ENCODE measurements at places on chromosomes 5 and 9. TPM values are rescaled to one million over a fixed set of nuclear protein-coding genes. Genes with fewer than 3 reads are reported as not detected.

CYLC2 gene
- not detected for total RNA-seq

HK3 gene
- total RNA-seq, result 0.61 TPM

SNCAIP gene
- 41.9 TPM for total RNA-seq

SPINK13 gene
- total RNA-seq, result 2.2 TPM

GRCh38 chr5:178196986-178197385 is 7.3 kb upstream of the HNRNPAB start:
- H3K36me3 ChIP-seq, result no peaks in the 10 kb centered on the region
- no peak overlapping the region for H3K27ac ChIP-seq
- no peak overlapping the region for H3K4me3 ChIP-seq
- no peak for DNase-seq
- no peaks in the 10 kb centered on the region for H3K27me3 ChIP-seq

DNA sequence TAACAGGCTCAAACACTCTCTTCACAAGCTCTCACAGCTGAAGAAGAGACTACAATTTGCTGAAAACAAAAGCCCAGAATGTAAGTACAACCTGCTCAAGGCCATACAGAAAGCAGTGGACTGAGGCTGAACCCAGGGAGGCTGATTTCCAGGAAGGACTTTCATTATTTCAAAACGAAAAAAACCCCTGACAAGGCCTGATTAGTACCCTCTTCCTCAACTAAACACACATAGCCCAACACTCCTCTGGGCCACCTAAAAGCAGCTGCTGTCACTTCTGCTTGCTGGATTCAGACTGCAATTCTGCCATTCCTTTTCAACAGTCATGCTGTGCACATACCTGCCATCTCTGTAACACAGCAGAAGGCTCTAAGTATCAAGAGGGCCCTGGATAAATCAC is 18.2 kb downstream of the NRG2 start:
- H3K27me3 ChIP-seq, result no peaks in the 10 kb centered on the region
- peaks cover 13% of the 10 kb centered on the region for H3K4me1 ChIP-seq
- H3K27ac ChIP-seq, result peak overlapping the region; percentile 36
- H3K4me3 ChIP-seq, result no peak overlapping the region
- no peaks in the 10 kb centered on the region for H3K36me3 ChIP-seq

GRCh38 chr9:125991886-125992529 is 244.8 kb downstream of the PBX3 start:
- no peak overlapping the region for H3K4me3 ChIP-seq
- no peak for DNase-seq
- H3K4me1 ChIP-seq, result no peaks in the 10 kb centered on the region
- no peak overlapping the region for H3K27ac ChIP-seq
- H3K36me3 ChIP-seq, result no peaks in the 10 kb centered on the region

DNA sequence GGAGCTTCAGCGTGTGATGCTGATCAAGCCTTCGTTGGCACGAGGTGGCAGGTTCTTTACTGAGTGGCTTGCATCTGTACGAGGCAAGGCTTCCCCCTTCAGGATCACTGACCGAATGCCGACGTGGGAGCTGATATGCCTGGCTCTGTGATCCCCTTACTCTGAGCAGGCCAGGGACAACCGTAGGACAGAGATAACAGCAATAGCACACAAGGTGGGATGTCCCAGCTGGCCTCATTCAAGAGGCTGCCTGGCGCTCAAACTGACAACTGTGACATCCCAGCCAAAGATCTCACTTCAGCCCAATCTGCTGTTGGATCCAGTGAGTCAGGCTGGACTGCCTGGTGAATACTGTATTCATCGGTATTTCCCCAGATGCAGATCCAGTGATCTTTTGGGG is 199.4 kb upstream of the PANK3 start:
- DNase-seq, result no peak
- no peaks in the 10 kb centered on the region for H3K27me3 ChIP-seq

DNA sequence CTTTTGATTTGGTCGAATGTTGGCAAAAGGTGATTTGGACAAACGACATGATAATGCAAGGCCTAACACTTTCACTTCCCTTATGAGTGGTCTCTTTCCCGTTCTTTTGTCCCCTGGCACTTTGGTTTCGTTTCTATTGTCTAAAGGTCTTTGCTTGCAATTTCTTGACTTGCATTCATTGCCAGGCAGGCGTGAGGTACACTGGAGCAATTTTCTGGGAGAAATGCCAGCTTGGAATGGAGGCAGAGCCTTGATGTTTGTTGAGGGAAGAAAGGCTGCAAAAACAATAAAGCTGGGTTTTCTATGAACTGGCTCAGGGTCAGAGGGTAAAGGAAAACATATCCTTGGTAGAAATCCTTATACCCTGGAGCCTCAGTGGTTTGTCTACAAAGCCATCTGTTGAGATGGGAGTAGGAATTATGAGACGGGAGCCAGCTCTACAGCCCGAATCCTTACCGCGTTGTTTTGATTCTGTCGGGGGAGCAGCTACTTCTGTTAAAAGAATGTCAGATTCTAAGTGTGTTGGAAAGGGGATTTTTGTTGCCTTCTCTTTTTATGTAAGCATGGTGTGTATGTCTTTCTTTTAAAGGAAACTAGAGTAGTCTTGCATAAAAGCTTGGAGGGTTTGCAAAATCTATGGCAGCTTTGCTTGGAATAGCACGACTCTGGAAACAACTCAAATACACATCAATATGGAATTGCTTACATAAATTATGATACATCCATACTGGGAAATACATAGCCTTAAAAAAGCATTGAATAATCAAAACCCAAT is 158.9 kb downstream of the RMI1 start:
- no peaks in the 10 kb centered on the region for H3K36me3 ChIP-seq
- H3K27me3 ChIP-seq, result no peaks in the 10 kb centered on the region
- no peak overlapping the region for H3K4me3 ChIP-seq
- H3K4me1 ChIP-seq, result peaks cover 5% of the 10 kb centered on the region
- DNase-seq, result peak; percentile 59

GRCh38 chr9:136936645-136937170 is 7.8 kb downstream of the FBXW5 start:
- H3K27ac ChIP-seq, result no peak overlapping the region
- DNase-seq, result no peak
- H3K27me3 ChIP-seq, result no peaks in the 10 kb centered on the region
- no peaks in the 10 kb centered on the region for H3K36me3 ChIP-seq
- no peaks in the 10 kb centered on the region for H3K4me1 ChIP-seq
- no peak overlapping the region for H3K4me3 ChIP-seq

DNA sequence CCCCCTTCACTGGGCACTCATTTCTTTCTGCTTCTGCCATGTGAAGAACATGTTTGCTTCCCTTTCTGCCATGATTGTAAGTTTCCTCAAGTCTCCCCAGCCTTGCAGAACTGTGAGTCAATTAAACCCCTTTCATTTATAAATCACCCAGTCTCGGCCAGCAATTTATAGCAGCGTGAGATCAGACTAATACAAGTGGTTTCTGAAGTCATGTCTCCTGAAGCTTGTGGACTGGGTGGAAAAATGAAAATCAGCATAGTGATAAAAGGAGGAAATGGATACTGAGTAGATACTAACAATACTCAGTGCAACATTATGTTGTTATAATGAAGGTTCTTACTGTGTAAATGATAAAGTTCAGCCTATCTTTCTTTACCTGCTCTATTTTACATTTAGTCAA is 35.1 kb downstream of the NNT start:
- H3K4me3 ChIP-seq, result no peak overlapping the region
- no peak overlapping the region for H3K27ac ChIP-seq
- DNase-seq, result no peak
- H3K36me3 ChIP-seq, result no peaks in the 10 kb centered on the region
- no peaks in the 10 kb centered on the region for H3K4me1 ChIP-seq
- H3K27me3 ChIP-seq, result no peaks in the 10 kb centered on the region

- H3K36me3 ChIP-seq, result no peaks in the 10 kb centered on the region
- no peak overlapping the region for H3K4me3 ChIP-seq
- H3K27me3 ChIP-seq, result no peaks in the 10 kb centered on the region
- H3K27ac ChIP-seq, result no peak overlapping the region
- no peak for DNase-seq
Measured at GRCh38 chr9:19173598-19174125, 46.4 kb upstream of the PLIN2 start.

DNA sequence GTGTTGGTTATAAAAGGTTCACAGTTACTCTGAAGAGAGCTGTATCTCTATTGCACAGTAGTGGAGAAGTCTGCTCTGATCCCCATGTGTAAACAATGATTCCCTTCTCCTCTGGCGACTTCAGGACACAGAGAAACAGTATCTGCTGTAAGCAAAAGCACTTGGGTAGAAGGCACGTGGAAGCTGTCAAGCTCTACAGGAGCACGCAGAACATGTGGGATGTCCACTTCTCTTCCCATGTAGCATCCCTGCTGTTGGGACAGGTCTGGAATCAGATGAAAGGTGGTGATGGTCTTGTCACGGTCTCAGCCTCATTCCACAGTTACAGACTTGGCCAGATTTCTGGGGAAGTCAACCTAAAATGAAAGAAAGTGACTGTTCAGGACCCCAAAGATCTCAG is 9.4 kb upstream of the MAPK9 start:
- no peaks in the 10 kb centered on the region for H3K4me1 ChIP-seq
- no peaks in the 10 kb centered on the region for H3K36me3 ChIP-seq
- no peak for DNase-seq
- H3K27ac ChIP-seq, result no peak overlapping the region
- no peak overlapping the region for H3K4me3 ChIP-seq

GRCh38 chr5:9376363-9377117 is 169.3 kb downstream of the SEMA5A start:
- H3K36me3 ChIP-seq, result no peaks in the 10 kb centered on the region
- H3K4me1 ChIP-seq, result no peaks in the 10 kb centered on the region
- H3K4me3 ChIP-seq, result no peak overlapping the region
- H3K27me3 ChIP-seq, result no peaks in the 10 kb centered on the region

DNA sequence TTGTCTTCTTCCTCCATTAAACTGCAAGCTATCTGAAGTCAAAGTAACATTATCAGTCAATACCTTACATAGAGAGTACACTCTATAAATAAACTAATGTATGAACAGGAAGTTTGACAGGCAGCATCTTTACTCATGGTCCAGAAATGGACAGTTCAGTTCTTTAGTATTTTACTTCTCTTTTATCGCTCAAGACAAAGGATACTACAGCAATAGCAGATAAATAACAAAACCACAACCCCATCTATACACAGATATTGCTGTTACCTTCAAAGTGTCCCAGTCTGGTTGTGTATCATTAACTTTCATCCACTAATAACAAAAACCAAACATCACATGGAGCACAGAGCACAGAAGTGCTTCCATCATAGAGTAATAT is 46.4 kb downstream of the SEMA5A start:
- DNase-seq, result no peak
- no peaks in the 10 kb centered on the region for H3K4me1 ChIP-seq
- no peaks in the 10 kb centered on the region for H3K36me3 ChIP-seq
- no peak overlapping the region for H3K4me3 ChIP-seq
- no peaks in the 10 kb centered on the region for H3K27me3 ChIP-seq

GRCh38 chr5:126402621-126403555 is 20.3 kb upstream of the GRAMD2B start:
- DNase-seq, result no peak
- H3K4me1 ChIP-seq, result no peaks in the 10 kb centered on the region
- no peaks in the 10 kb centered on the region for H3K27me3 ChIP-seq

DNA sequence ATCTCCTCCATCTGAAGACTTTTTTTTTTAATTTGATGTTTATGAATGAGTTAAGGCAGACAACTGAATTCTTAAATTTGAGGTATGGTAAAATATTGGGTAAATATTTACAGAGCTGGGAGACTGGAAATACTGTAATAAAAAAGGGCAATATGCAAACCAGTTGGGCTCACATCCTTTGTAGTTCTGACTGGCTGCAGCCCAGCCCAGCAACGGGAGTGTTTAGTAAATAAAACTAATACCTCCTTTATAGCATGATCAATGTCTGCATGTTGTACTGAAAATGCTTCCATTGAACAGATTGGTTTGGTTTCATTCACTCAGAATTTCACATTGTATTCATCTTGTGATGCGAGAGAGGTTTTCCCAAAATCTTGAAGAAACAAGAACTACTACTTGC is 365.0 kb downstream of the DMRT2 start:
- no peaks in the 10 kb centered on the region for H3K27me3 ChIP-seq
- DNase-seq, result no peak
- H3K27ac ChIP-seq, result no peak overlapping the region

DNA sequence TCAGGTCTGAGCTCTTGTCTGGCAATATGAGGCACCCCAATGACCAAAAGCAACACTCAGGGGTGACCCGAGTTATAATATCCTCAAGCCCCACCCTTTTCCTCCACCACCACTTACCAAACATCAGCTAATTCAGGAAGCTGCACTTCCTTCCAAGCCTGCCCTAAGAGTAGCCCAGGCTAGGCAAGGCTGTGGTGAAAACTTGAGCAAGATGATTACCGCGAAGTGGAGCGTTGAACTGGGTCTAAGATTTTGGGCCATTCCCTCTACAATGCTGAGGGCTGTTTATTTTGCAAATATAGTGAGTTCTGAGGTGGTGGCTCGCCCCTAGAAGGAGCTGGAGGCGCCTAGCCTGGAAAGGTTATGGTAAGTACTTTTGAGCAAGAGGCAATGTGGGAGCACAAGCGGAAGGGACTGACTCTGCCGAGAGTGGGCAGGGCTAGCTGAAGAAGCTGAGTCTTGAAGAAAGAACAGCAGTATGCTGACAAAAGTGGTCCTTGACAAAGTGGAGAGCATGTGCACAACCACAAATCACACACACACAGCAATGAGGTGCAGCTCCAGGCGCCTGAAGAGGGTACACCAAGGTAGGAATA is at the start of gene HK3:
Gene HK3 (minus strand): TSS at position 51 of the 596 bp plus-strand sequence. CDS start 3,187 bp downstream, outside the sequence.
- H3K4me1 ChIP-seq, result no peaks in the 10 kb centered on the region
- no peak within 1 kb of the TSS for H3K27ac ChIP-seq
- H3K27me3 ChIP-seq, result no peaks in the 10 kb centered on the region
- H3K36me3 ChIP-seq, result no peaks in the 10 kb centered on the region

DNA sequence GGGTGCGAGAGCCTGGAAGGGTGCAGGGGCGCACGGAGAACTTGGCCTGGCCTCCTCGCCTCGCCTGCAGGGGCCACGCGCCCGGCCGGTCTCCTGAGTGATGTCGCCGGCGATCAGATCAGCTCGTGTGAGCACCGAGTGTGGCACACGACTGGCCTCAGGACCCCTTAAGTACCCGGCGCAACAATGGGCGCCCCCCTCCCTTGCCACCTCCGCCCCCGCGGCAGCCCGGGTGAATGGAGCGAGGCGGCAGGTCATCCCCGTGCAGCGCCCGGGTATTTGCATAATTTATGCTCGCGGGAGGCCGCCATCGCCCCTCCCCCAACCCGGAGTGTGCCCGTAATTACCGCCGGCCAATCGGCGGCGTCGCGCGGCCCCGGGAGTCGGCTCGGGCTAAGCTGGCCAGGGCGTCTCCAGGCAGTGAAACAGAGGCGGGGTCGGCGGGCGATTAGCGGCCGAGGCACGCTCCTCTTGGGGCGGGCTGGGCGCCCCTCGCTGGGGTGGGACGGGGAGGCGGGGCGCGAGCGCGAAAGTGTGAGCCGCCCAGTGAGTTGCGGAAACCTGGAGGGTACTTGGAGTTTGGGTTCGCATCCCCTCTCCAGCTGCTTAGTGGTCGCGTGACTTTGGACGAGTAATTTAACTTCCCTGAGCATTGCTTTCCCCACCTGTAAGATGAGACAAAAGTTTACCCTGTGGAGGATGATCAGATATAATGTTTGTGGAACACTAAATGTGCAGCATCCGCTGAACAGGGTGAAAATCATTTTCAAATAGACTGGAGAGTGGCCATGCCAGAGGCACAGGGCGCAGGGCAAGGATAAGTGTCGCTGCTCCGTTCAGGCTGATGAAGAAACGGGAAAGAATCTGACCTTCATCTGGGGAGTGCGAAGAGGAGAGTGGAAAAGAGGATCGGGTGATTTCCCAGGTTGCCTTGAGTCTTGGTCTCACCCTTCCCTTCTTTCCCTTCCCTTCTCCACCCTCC is at the start of gene NEUROG1:
Gene NEUROG1 (minus strand): TSS at position 145 of the 982 bp plus-strand sequence. CDS start 274 bp downstream, outside the sequence.
- no peak within 1 kb of the TSS for H3K27ac ChIP-seq
- H3K4me1 ChIP-seq, result no peaks in the 10 kb centered on the region
- DNase-seq, result no peak
- H3K4me3 ChIP-seq, result no peak within 1 kb of the TSS

GRCh38 chr9:27985714-27986113 is 412.4 kb upstream of the C9orf72 start:
- H3K27me3 ChIP-seq, result no peaks in the 10 kb centered on the region
- H3K4me3 ChIP-seq, result no peak overlapping the region
- no peaks in the 10 kb centered on the region for H3K36me3 ChIP-seq
- DNase-seq, result no peak
- H3K27ac ChIP-seq, result no peak overlapping the region
- no peaks in the 10 kb centered on the region for H3K4me1 ChIP-seq

Measured in ovary (tissue), 10 donors.